Testis (tissue), 5 donors: ENCODE measurements at places on chromosomes 11 and 22. TPM values are rescaled to one million over a fixed set of nuclear protein-coding genes. Genes with fewer than 3 reads are reported as not detected.

- peak; percentile 6 for DNase-seq
Observed at GRCh38 chr11:44626645-44627044, 61.2 kb downstream of the CD82 start.

DNA sequence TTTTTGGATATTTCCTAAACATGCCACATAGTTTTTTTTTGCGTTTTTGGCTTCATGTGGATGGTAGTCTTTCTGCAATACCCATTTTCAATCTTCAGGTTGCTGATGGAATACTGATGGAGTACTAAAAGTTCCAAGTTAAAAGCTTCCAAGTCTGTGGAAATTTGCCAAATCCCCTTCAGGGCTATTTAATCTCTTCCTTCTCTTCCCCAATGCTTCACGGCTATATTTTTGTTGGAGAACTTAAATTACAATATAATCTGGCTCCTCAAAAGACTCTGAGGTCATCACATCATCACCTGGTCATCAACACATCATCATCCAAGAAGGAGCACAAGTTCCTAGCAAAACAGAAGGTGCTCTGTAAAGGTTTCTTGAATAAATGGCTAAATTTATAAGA lies 881.0 kb upstream of the TENM4 start:
- no peak for DNase-seq

GRCh38 chr11:117816846-117817367 lies 7.6 kb downstream of the FXYD2 start:
- no peak for DNase-seq

DNA sequence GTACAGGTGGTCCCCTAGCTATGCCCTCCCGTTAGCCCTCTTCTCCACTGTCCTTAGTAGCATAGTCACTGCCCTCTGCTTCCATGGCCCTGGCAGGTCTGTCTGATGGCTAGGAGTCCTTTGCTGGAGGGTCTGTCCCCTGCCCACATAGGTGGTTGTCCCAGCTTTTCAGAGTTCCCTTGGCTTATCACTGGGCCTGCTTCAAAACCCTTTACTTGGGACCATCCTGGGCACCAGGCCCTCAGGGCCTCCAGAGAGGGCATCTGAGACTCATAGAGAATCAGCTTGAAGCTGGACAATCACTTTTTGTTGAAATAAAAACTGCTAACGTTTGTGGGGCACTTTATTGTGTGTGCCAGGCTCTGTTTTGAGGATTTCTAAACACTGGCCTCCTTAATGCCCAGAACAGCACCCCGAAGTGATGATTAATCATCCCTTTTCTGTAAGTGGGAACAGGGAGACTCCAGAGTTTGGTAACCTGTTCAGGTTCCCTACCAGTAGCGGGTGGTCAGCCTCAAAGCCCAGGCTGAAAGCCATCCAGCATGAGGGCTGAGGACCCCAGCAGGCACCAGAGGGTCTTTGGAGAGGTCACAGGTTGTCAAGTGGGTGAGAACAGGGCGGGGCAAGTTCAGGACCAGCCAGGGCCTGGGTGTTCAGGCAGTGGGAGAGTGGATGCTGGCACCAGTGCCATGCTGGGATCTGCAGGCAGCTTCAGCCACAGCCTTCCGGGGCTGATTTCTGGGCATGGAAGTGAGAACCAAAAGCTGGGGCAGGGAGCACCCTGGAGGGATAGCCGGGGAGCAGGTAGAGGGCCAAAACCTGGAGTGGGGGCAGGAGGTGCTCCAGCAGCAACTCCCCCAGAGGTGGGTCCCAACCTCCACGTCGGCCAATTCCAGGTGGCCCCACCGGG lies 495 bp upstream of the KCNK4 start:
- no peak for DNase-seq

GRCh38 chr22:37497062-37497599 lies 10.9 kb upstream of the MFNG start:
- no peak for DNase-seq

DNA sequence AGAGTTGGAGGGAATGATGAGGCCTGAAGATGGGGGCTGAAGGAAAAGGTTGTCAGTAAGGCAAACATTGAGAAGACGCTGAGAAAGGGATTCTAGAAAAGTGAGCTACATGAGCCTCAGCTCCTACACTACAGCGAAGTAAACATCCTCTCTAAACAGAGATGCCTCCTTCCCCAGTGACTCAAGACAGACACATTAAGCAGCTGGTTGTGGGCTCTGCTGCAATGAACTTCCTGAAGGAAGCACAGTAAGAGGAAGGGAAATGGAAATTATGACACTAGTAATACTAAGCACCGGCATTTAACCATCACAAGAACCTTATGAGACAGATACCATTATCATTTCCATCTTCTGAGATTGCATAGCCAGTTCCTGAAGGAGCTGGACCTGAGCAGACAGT lies 190.5 kb downstream of the C11orf87 start:
- DNase-seq = no peak

- DNase-seq = no peak
Observed at GRCh38 chr11:73193251-73194033, 24.6 kb upstream of the P2RY2 start.

DNA sequence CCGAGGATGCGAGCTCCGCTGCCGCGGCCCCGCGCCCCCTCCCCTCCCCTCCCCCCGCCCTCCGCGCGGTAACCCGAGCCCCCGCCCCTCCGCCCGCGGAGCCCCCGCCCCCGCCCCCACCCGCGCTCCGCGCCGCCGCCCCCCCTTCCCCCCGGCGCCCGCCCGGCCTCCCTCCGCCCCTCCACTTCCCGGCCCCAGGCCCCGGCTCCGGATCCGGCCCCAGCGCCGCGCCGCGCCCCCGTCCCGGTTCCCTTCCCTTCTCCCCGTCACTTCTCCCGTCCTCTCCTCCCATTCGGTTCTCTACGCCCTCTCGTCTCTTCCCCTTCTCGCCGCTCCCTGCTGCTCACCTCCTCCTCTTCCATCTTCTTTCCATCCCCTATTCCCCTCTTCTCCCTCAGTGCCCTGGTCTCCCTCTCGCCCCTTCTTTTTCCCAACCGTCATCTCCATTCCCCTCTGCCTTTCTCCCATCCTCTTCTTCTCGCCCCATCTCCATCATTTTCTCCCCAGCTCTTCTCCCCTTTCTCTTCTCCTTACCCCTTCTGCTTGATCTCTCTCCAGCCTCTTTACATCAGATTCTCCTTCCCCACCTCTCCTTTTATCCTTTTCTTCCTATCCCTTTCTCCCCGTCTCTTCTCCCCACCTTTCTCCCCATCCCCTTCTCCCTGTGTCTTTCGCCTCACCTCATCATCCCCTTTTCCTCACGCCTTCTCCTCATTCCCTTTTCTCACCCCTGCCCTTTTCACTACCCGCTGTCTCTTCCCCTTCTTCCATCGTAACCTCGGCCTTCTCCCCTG lies at the start of gene DCHS1:
Gene DCHS1, minus strand, starts transcription at position 20 of the 794 bp plus-strand sequence. CDS start 14,196 bp downstream, outside the sequence.
- DNase-seq = no peak

GRCh38 chr22:48885919-48886305 lies 941.8 kb downstream of the BRD1 start:
- no peak for DNase-seq

GRCh38 chr22:44005524-44005923 lies 18.6 kb upstream of the PARVB start:
- no peak for DNase-seq

DNA sequence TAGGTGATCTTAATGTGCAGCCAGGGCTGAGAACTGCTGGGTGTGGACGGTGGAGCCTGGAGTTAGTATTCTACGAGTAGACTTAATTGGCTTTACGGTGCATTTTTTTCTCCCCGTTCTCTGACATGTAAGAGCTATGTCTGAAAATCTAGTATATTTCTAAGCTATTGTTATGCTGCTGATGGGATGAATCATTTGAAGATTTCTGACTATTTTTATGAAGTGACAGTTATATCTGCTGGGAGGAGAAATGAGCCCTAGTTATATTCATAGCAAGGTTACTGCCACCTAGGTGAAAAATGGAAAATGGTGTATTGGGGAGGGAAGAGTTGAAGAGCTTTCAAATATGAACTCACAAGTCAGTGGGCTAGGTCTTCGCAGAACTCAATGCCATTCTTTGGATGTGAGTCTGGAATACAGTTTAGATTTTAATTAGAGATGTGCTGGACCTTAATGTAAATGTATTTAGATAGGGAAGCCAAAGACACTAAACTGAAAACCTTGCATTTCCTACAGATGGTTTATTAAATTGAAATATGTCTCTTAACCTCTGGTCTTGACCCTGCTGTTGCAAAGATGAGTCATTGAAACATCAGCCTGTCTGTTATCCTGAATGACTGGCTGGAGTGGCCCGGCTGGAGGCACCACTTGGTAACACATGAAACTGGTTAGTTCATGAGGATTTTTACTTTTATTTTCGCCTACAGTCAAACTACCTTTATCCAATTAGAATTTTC lies 293.7 kb downstream of the DDX10 start:
- no peak for DNase-seq

DNA sequence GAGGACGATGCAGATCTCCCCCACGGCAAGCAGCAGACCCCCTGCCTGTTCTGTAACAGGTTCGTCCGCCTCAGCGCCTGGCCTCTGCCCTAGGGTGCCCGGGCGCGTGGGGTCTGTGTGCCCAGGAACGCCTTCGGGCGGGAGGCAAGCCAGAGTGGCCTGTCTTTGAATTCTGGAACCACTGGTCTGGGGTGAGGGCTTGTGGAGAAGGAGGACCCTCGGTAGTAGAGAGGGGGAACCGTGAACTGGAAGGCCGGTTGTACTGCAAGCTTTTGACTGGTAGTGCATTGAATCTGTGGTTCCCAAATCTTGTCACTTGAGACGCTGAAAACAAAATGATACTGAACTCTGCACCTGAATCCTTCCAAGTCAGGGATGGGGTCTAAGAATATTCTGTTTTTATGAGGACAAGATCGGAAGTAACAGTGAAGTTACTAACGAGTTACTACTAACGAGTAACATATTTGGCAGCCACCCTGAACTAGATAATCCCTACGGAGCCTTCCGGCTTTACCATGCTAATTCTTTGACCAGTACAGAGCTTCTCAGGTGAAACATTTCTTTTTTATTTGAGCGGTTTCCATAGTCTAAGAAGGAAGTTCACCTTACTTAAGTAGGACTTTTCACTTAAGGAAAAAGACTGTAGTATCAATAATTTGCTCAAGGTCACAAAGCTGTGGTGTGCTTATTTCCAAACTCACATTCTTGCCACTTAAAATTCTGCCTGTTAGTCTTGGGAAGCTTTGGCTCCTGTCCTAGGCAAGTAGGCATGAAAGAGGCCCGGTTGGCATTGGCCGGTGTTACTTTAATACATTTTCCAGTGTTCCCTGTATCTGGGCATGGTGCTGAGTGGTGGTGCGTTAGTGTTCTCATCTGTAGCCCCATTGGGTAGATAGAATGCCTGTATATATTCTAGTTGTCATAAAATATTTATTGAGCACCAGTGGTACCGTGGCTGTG lies 860 bp downstream of the PRMT3 start:
- no peak for DNase-seq

TCN2 gene
- 40.7 TPM for total RNA-seq

TSGA10IP gene
- 5.4 TPM for total RNA-seq

CHADL gene
- total RNA-seq = 6.5 TPM

POLD4 gene
- 59.1 TPM for total RNA-seq

TMEM45B gene
- total RNA-seq = not detected

MPPED2 gene
- 13.4 TPM for total RNA-seq

DYNC2H1 gene
- 31.5 TPM for total RNA-seq

LINC01488 gene
- total RNA-seq = not detected
